ENCODE measurements at places on chromosomes 3 and 15.

- DNase-seq: no peak
Observed at GRCh38 chr15:83283138-83283812, 1.2 kb downstream of the BNC1 start.

- no peak for DNase-seq
Observed at GRCh38 chr15:58459045-58459444, 27.3 kb downstream of the LIPC start.

DNA sequence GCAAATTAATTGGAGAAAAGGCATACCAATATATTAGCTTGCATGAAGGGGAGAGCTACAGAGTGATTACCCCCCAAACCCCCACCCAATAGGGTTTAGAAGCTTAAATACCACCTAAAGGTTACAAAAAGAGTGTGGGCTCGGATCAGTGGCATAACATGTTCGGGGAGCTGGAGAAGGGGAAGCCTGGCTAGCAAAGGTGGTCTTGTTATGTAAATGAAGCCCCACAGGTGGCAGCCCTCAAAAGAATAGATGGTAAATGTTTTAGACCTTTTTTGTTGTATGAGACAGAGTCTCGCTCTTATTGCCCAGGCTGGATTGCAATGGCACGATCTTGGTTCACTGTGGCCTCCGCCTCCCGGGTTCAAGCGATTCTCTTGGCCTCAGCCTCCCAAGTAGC, 10.9 kb upstream of the PXK start:
- DNase-seq: no peak

DNA sequence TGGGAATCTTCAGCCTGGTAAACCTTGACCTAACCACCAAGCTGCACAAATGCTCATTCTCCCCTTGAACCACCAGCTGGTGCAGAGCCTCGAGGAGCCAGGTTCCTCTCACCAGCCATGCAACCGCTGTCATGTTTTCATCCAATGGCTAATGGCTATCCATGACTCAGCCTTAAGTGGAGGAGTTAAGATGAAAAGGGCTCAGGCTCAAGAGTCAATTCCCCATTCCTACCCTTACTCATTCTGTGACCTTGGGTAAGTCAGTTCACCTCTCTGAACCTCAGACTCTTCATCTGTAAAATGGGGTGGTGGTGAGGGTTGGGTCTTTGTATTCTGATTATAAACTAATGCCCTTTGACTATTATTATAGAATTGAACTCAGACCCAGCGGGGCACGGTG, 515.6 kb downstream of the SHQ1 start:
- DNase-seq: no peak

GRCh38 chr3:162082516-162082915, 585.9 kb downstream of the OTOL1 start:
- no peak for DNase-seq

DNA sequence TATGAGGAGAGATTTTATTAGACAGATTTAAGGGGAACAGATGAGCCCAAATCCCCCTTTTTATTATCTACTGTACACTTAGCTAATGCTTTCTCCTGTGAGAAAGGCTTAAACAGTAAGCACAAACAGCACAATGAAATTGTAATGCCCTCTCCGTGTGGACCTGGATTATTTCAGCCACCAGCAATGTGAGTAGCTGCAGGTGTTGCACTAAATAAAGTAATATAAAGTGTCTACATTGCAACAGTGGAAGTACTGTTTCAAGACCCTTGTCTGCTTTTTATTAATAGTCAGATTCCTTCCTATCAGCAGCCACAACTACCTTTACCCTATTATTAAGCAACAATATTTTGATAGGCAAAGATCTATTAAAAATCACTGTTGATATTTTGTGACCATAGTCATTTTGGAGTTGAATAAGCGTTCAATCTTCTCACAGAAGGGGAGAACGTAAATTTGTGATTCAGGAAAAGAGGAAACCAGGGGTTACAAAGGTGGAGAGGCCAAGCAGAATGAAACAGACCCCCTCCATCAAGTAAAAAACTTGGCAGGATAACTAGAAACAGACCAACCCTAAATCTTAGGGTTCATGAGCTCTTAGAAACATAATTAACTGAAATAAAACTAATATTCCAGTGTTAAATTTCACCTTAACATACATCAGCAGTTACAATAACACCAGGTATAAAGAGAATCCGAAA, 422.6 kb downstream of the MECOM start:
- no peak for DNase-seq

- no peak for DNase-seq
Observed at GRCh38 chr3:76972624-76973296, 67.1 kb upstream of the ROBO2 start.

DNA sequence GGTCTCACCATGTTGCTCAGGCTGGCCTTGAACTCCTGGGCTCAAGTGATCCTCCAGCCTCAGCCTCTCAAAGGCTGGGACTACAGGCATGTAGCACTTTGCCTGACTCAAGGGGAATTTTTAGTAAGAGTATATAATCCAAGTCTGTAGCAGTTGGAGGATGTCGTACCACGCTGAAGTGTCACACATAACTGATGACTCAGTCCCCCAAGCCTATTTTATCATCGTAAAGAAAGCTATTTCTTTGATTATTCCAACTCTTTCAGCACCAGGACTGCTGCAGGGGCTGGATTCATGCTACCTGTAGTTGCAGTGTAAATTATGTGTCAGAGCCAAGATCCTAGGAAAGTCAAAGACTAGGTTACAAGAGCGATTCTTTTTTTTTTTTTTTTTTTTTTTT, 1.4 kb upstream of the PRKCI start:
- no peak for DNase-seq

- DNase-seq: no peak
Observed at GRCh38 chr3:131540821-131541220, 38.0 kb upstream of the MRPL3 start.

- no peak for DNase-seq
Observed at GRCh38 chr3:10459954-10460754, 45.2 kb downstream of the ATP2B2 start.

DNA sequence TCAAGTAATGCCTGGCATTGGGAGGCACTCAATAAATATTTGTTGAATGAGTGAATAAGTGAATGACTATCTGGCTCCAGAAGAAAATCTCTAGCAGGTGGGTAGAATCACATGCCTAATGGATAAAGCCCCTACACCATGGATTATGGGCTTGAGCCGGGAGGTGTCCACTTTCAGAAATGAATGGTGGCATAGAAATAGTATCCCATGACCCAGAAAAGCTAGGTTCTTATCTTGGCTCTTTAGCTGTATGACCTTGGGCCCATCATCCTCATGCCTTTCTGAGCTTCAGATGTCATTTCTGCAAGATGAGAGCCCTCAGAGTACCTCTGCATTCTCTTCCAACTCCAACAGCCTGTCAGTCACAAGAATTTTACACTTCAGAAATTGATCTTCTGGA, 37.3 kb upstream of the TNIK start:
- DNase-seq: no peak

GRCh38 chr3:128456776-128457715, 9.6 kb downstream of the DNAJB8 start:
- no peak for DNase-seq

DNA sequence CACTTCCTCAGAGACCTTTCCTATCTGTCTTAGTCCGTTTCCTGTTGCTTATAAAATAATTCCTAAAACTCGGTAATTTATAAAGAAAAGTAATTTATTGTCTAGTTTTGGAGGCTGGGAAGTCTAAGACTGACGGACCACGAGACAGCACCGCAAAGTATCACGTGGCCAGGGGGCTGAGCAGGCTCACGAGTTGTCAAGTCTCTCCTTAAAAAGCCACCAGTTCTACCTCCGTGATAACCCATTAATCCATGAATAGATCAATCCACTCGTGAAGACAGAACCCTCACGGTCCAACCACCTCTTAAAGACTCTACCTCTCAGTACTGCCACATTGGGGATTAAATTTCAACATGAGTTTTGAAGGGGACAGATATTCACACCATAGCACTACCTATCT, 821 bp downstream of the LINS1 start:
- peak; percentile 9 for DNase-seq

DNA sequence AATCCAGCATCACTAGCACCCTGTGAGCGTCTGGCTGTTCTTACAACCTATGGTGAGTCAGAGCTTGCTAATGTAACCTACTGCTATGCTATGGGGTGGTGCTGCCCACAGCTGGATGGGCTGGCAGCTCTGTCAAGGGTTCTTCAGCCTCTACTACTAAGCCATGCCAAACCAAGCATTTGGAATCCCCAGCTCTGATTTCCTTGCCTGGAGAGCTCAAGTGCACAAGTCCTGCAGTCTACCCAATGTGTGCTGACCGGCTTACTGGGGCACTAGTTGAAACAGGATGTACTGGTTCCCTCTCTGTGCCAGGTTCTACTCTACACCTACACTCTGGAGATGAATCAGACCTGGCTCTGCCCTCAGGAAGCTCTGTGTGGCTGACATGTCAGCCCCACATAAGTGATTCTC, 4.2 kb downstream of the TEX264 start:
- DNase-seq: no peak

- DNase-seq: no peak
Observed at GRCh38 chr3:173529062-173529711, 131.6 kb downstream of the NLGN1 start.

GRCh38 chr15:57442335-57442734, 66.0 kb downstream of the CGNL1 start:
- no peak for DNase-seq

DNA sequence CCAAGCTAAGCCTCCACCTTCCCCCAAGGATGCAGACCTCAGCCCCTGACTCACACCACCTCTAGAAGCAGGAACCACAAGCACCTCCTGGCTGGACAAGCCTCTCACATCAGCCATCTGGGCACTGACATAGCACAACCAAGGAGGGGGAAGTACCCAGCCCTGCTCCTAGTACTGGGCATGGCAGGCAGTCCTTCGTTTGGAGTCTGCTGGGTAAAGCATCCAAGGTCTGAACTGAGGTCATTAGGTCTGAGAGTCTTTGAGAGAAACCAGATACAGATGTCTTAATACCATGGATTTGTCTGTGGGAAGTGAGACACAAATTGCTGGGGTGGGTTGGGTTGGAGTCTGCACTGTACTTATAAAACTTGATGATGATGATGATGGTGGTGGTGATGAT, 61.8 kb downstream of the CCDC33 start:
- no peak for DNase-seq

GRCh38 chr3:42402394-42403096, 7.9 kb downstream of the LYZL4 start:
- no peak for DNase-seq

GRCh38 chr3:50194903-50195500, 3.6 kb downstream of the GNAT1 start:
- DNase-seq: no peak
